ENCODE measurements at places on chromosomes 11 and 22.

GRCh38 chr11:85930879-85931366, 75.7 kb downstream of the CCDC83 start:
- DNase-seq, result no peak

DNA sequence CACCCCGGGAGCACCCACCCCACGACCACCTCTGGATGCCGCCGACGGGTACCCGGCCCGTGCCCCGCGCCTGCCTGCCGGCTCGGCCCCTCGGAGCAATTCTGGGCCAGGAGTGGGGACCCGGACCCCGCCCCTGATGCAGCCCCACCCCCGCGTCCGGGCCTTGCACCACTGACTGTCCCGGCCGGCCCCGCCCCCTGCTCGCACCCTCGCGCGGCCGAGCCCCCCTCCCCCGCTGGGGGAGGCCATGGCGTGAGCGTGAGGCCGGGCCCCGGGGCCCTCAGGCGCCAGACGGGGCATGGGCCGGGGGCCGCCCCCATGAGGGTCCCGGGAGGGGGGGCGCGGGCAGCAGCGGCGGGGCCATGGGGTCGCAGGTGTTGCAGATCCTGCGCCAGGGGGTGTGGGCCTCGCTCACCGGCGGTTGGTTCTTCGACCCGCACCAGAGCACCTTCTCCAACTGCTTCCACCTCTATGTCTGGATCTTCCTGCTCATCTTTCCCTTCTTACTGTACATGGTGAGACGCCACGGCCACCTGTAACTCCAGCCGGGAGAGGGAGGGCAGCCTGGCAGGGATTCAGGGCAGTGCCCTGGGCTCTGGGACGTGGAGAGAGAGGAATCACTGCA, 486 bp downstream of the PCNX3 start:
- DNase-seq, result no peak

- DNase-seq, result no peak
Observed at GRCh38 chr22:41909310-41910049, 5.4 kb downstream of the SHISA8 start.

GRCh38 chr11:67354075-67355022, 1.0 kb upstream of the POLD4 start:
- no peak for DNase-seq

- no peak for DNase-seq
Observed at GRCh38 chr11:42972741-42973140, 339.1 kb upstream of the API5 start.

DNA sequence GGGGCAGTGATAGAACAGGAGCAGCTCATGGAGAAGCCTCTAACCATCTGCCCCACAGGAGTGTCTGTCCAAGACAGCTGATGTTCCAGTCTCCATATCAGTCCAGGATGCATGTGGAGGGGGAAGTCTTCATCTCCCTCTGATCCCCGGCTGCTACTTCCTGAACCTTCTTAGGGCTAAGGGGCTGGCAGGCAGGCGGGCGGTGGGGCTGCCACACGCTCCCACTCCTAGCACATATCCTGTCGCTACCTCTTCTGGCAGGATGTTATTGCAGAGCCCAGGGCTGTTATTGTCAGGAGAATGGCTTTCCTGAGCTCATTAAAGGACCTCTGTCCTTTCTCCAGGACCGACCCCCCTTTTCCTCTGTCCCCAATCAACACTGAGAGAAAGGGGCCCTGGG, 25.4 kb downstream of the LRRC55 start:
- no peak for DNase-seq

DNA sequence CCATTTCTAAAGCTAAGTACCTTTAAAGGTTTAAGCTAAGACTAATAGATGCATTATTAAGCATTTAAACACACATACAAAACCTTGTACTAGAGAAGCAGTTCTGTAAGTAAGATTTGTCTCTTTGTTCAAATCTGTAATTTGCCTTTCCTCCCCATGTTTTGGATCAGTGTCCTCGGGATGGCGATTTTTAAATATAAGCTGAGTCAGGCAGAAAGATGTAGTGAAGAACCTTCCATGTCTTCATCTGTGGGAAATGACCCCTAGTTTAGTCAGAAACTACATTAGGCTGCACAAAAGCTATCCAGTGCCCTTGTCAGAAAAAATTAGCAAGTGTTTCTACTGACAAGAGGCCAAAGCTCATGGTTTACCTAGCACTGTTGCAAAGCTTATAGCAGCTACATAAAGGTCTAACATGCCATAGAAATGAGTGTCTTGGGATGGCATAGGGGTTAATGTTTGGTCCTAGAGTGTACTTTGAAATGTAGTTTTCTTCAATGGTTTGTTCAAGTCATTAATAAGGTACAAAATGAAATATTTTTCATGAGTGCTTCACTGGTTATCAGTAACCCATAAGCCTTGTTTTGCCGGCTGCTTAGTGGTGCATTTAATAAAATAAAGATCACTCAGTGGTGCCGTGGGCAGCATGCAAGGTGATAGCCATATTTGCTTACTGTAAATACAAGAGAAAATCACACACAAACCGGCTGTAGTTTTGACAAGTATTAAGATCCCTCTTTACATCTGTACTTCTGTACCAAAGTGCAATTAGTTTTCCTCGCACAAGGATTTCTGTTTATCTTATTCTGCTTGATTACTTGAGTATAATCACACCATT, 139.8 kb downstream of the ELP4 start:
- DNase-seq, result no peak

GRCh38 chr11:78009062-78009461, 14.0 kb downstream of the KCTD14 start:
- no peak for DNase-seq

Data from hematopoietic multipotent progenitor cell treated with erythropoietin and hydrocortisone succinate and interleukin-3 and kit ligand, for 15 days (in vitro differentiated cells).